CD8-positive, alpha-beta memory T cell (primary cell): ENCODE measurements at places on chromosomes 16 and 17.

- DNase-seq: no peak
These were observed 3.9 kb downstream of the TRIM25 start for GRCh38 chr17:56909742-56910508.

DNA sequence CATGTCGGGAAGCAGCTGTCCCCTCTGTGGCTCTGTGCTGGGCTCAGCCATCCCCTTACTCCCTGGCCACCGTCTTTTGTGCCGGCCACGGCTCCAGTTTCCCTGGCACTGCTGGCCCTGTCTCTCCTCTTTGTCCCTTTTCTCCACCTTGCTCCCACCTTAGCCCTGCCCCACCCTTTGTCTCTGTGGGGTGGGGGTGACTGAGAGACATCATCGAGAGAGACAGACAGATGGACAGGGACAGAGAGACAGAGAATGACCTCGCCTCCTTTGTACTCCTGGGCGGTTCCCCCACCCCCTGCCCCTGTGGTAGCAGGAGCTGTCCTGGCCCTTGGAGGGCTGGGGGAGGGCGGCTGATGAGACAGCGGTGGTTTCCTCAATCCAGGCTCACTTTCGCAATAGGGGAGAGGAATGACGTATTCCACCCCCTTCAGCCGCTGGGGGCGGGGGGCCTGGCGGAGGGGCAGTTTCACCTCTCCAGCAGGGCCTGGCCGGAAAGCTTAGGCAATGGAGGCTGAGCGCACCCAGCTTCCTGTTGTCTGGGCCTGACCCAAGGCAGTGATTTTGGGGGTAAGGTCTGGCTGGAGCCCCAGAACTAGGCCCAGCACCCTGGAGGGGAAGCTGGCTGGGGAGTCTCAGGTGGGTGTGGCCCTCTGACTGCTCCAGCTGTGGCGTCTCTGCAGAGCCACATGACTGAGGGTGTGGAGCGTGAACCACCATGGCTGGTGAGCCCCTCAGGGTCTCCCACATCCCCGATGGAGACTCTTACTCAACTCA is 7.3 kb downstream of the FMNL1 start:
- peak; percentile 85 for DNase-seq

GRCh38 chr16:84618581-84619460 is 943 bp upstream of the COTL1 start:
- DNase-seq: no peak

GRCh38 chr16:90046122-90046970 is 27.1 kb upstream of the DBNDD1 start:
- no peak for DNase-seq

- DNase-seq: no peak
These were observed 4.9 kb downstream of the PRCD start for GRCh38 chr17:76544546-76545365.

GRCh38 chr17:70869402-70870085 is 700.2 kb downstream of the KCNJ2 start:
- no peak for DNase-seq
